Left ventricle myocardium inferior (tissue), 1 donor: ENCODE measurements at places on chromosomes 3 and 15.

DNA sequence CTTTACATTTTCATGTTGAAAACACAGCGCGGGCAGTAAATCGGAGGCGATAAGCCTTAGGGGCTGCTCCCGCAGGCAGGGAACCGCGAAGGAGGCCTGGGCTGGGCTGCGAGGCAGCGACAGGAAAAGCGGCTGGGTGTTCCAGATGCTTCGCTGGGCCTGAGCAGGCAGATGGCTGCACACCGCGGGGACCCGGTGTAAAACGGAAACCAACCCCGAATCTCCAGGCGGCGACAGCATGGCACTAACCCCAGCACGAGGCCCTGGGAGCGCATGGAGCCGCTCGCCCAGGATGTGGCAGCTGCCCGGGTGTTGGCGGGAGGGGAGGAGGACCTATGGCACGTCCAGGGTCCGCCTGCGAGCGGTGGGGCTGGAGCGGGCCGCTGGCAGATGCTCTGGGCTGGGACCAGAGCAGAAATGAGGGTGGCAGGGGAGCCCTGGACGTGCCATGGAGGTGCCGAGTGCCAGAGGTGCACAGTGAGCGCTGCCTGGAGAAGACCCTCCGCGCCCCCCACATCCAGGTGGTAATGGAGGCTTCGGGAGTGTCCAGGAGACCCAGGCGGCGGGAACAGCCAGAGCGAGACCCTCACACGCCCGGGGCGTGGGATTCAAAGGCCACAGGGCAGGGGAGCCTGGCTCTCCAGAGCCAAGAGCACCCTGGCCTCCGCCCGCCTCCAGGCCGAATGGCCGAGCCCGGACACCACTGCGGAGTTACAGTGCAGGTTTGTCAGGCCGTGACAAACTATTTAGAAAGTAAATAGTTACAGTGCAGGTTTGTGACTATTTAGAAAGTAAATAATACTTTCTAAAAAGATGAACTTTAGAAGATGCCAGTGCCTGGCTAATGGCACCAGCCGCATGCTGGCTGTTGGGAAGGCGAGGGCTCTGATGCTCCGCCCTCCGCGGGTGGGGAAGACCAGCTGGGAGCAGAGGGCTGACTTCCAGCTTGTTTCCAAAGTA, 293.6 kb downstream of the OCA2 start:
- no peak for DNase-seq

GRCh38 chr3:60017631-60018030, 967.8 kb upstream of the CFAP20DC start:
- DNase-seq = no peak

- no peak for DNase-seq
Measured at GRCh38 chr15:87710406-87710805, 546.1 kb downstream of the NTRK3 start.

GRCh38 chr3:72274493-72275330, 489.8 kb upstream of the PROK2 start:
- peak; percentile 46 for DNase-seq

GRCh38 chr3:30500666-30501399, 105.6 kb upstream of the TGFBR2 start:
- DNase-seq = no peak

DNA sequence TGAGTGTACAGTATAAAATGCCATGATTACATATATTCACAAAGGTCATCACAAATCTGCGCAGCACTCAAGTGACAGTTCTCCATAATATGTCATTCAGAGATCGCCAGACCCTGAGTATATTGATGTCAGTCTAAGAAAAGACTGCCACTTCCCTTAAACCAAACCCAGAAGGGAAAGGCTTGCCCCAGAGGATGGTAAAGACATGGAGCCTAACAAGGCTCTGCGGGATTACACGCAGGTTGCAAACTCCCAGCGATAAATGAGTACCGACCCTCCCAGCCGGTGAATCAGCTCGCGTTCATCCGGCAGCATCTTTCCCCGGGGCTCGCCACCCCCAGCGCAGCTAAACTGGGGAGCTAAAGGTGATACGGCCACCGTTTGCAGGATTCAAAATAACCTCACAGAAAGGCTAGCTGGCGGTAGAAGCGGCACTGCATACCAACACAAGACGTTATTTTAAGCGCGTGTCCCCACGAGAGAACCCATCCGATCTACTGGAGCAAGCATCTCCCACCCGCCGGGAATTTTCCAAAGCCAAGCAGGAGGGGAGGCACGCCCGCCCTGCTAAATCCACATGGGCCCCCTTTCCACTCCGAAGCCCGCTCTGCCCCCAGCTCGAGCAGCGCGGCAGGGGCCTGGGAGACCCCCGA, 643 bp downstream of the MYO5A start:
- DNase-seq = no peak

GRCh38 chr15:55823699-55824340, 80.9 kb upstream of the PRTG start:
- DNase-seq = no peak

DNA sequence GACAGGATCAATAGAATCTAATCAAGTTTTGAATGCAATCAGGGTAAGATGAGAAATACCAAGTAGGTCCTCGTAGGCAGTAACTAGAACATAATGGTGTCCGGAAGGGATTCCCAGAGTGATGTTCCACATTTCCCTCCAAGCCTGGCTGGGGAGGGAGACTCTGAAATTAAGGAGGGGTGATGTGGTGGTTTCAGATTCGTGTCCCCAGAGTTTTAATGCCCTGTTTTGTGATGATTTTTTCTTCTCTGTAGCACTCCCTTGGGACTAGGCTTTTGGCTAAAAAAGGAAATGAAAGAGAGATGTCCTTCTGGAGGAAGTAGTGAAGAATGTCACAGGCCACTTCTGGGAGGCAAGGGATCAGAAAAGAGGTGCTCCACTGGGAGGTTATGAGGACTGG, 108.3 kb upstream of the CACNA2D3 start:
- no peak for DNase-seq

DNA sequence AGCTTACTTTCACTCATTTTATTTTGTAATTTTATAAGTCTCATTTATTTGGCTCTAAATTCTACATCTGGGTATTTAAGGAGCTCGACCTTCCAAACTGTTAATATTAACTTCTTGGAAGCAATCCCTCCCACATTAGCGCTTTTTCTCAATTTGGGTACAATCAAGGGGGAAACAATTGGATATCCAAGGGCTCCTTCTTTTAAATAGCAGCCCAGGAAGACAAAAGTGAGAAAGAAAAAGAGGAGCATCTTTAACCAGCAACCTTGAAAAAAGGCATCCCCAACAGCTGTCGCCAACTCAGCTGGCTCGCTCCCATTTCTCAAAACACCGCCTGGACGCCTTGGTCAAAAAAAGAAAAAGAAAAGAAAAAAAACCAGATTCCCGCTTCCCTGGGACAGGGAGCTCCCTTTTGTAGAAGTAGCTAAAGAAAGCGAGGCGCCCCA, 873 bp downstream of the C3orf70 start:
- DNase-seq = no peak

DNA sequence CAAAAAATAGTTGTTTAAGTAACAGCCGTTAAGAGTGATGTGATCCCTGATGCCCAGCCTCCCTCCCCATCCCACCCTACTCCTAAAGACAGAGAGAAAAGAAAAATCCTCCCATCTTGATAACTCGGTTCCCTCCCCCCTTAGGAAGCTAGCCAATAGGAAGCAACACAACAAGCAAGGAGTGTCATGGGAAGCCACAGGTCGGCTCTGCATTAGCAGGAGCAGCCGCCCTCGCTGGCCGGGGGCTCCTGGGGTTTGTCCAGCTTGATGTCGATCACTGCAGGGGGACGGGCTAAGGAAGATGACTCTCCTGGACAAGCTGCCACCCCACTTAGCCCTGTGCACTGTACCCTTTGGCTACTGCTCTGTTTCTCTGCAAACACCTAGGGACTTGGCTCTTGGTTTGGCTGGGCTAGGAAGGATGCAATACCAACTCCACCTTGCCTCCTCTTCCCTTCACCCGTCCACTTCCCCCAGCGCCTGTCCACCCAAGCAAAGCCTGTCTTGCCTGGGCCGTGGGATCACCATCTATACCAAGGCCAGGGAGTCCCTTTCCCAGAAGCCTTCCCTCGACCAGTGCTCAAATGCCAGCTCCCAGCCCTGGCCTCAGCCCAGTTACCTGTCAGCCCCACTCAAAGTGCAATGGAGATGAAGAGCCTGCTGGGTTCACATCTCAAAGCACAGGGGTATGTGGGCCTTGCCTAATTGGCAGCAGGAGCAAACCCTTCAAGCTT, 23.1 kb downstream of the SRPRB start:
- DNase-seq = peak; percentile 53

DNA sequence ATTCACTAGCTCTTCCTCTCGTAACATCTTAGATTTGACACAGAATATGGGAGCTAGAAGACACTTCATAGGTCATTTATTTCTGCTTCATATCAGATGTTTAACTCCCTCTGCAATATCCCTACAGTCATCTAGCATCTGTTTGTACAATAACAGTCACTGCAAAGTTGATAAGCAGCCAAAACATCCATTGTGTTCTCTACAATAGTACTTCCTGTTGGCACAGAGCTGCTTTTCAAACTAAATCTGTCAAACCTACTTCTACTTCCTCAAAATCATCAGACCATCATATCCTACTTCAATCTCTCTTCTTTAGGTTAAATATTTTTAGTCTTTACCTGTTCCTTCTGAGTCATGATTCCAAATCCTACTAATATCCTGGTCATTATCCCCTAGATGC, 233.2 kb downstream of the FGF12 start:
- no peak for DNase-seq

- DNase-seq = no peak
Measured at GRCh38 chr3:73508330-73508954, 116.3 kb downstream of the PDZRN3 start.
